ENCODE measurements at places on chromosomes 4 and X. TPM values are rescaled to one million over a fixed set of nuclear protein-coding genes. Genes with fewer than 3 reads are reported as not detected.

CT47B1 gene
- not detected for total RNA-seq

TLR2 gene
- not detected for total RNA-seq

DNA sequence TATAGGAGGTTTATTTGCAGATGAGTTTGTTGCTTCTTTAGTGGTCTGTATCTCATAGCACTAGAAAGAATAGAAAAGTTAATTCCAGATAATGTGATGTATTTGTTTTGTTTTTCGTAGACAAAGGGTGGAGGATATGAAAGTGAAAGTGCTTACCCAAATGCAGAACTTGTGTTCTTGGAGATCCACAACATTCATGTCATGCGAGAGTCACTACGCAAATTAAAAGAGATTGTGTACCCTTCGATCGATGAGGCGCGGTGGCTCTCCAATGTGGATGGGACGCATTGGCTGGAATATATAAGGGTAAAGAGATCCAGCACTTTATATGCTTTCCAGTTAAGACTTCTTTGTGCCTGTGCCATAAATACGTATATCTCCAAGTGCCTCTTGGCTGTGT, 43.3 kb downstream of the MTMR1 start:
- peaks cover 22% of the 10 kb centered on the region for H3K36me3 ChIP-seq
- H3K27me3 ChIP-seq: no peaks in the 10 kb centered on the region
- no peak overlapping the region for H3K4me3 ChIP-seq
- H3K27ac ChIP-seq: no peak overlapping the region

DNA sequence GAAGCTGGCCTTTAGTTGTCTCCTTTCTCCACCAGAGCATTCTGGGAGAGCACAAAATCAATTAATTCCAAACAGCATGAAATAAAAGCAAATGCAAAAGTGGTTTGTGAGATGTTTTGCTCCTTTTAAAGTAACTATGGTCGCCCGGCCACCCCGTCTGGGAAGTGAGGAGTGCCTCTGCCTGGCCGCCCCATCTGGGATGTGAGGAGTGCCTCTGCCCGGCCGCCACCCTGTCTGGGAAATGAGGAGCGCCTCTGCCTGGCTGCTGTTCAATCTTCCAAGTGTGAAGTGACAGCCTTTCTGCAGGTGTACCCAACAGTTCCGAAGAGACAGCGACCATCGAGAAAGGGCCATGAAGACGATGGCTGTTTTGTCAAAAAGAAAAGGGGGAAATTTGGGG, 381.3 kb upstream of the FGF16 start:
- DNase-seq: no peak
- H3K4me1 ChIP-seq: no peaks in the 10 kb centered on the region
- H3K36me3 ChIP-seq: no peaks in the 10 kb centered on the region

DNA sequence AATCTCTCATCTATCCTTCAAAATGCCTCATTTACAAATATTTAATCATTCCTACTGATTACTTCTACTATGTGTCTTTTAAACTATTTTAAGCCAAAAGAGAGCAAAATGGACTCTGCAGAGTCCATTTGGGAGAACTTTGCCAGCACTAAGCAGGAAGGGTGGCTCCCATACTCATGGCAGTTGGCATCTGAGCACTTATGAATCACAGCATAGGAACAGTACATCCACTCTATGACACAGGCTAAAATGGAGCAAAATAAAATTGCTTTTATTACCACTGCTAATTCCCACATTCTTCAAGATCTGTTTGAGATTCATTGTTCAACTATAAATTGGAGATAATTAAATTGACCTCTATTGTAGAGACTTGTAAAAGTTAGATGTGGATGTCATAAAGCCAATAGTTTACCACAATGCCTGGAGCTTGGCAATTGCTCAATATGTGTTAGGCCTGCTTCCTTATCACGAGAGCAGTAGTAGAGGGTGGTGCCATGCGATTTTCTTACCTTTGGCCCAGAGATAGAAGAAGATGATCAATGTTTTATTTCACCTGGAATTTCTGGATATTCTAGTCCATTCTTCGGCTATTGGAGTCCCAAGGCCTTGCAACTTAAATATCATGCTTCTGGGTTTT, 19.1 kb downstream of the HPGD start:
- no peaks in the 10 kb centered on the region for H3K27me3 ChIP-seq
- no peak for DNase-seq
- H3K4me1 ChIP-seq: peaks cover 8% of the 10 kb centered on the region
- no peak overlapping the region for H3K4me3 ChIP-seq
